Type B pancreatic cell (in vitro differentiated cells): ENCODE measurements at places on chromosomes 11 and 22. TPM values are rescaled to one million over a fixed set of nuclear protein-coding genes. Genes with fewer than 3 reads are reported as not detected.

The SPI1 gene
- total RNA-seq, result not detected in 2 replicates

The RFPL1 gene
- total RNA-seq, result not detected in 2 replicates

The IL10RA gene
- 0.48 and 0.62 TPM in 2 replicates for total RNA-seq

The RTCB gene
- 86.2 and 87.7 TPM in 2 replicates for total RNA-seq

The CNTN5 gene
- 2.3 and 3.2 TPM in 2 replicates for total RNA-seq

The KCNJ1 gene
- total RNA-seq, result 0.27 TPM in 1 of 2 replicates, not detected in the other

The GP1BB gene
- 1.9 and 2.4 TPM in 2 replicates for total RNA-seq

The C22orf31 gene
- total RNA-seq, result 0.63 TPM in 1 of 2 replicates, not detected in the other

The OR6T1 gene
- total RNA-seq, result not detected in 2 replicates

The SOX10 gene
- total RNA-seq, result 0.29 and 5.9 TPM in 2 replicates

The SLC22A12 gene
- total RNA-seq, result not detected in 2 replicates

The H19 gene
- total RNA-seq, result 12,320 and 19,345 TPM in 2 replicates

The PAFAH1B2 gene
- 94.5 and 101 TPM in 2 replicates for total RNA-seq

The TMEM191B gene
- 5.2 and 13.7 TPM in 2 replicates for total RNA-seq

The CALCA gene
- total RNA-seq, result 0.86 and 1.2 TPM in 2 replicates

The OR51I2 gene
- total RNA-seq, result not detected in 2 replicates

The KRTAP5-1 gene
- total RNA-seq, result not detected in 2 replicates

The DTX4 gene
- total RNA-seq, result 55.3 and 79.2 TPM in 2 replicates

The CPT1A gene
- 36.1 and 44.1 TPM in 2 replicates for total RNA-seq

The ST14 gene
- 71.7 and 170 TPM in 2 replicates for total RNA-seq

The MAPK12 gene
- 11.4 and 31.3 TPM in 2 replicates for total RNA-seq

The ADAMTS8 gene
- total RNA-seq, result 0.10 and 4.8 TPM in 2 replicates

The ENTHD1 gene
- not detected in 2 replicates for total RNA-seq

The YAP1 gene
- total RNA-seq, result 183 and 199 TPM in 2 replicates

The POTEH gene
- total RNA-seq, result not detected in 2 replicates
